ENCODE measurements at places on chromosomes 13 and 19.

DNA sequence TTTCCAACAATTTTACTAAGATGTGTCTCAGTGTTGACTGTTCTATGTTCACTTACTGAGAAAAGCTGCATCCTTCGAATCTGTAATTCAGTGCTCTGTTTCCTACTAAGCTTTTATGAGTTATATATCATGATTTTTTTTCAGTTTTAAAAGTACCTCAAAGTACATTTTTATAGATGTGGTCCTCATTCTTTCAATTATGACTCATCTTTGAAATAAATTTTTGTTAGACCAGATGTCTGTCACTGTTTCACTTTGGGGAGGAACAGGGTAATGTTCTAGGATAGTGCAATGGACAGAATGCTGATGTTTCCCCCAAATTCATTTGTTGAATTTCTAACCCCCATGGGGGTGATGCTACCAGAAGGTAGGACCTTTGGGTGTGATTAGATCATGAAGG lies 74.8 kb downstream of the NALCN start:
- no peak for DNase-seq

- no peak for DNase-seq
Observed at GRCh38 chr13:99949679-99950413, 21.7 kb downstream of the ZIC5 start.

DNA sequence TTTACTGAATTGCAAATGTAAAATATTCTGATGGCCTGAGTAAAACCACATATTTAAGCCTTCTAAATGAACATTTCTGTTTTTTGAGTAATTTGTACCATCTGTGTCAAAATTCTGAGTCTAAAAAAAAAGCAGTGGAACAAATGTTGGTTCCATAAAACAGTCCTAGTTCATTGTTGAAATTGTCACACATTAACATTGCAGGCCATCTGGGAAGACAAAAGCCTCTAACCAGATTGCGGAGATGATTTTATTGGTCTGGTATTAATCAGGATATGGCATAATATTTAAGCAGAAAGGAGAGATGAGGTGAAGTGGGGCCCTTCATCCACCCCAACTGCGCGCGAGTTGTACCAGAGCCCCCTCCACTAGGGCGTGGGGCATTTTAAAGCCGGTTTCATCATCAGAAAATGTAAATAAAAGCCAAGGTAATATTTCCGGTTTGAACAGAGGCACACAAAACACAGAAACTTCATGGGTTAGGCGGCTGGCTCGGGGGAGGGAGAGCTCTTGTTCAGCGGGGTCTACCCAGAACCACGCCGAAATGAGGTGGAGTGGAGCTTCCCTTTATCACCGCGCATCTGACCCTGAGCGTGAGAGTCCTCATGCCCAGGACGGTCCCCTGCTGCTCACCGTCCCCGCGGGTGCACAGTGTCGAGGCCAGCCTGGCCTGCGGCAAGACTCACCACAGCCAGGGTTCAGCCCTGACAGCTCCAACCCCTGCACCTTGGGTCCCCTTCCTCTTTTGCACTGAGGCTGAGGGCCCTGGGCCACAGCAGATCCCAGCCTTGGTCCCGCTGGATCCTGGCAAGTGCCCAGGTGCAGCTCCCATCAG lies 169.2 kb downstream of the URI1 start:
- DNase-seq: no peak

DNA sequence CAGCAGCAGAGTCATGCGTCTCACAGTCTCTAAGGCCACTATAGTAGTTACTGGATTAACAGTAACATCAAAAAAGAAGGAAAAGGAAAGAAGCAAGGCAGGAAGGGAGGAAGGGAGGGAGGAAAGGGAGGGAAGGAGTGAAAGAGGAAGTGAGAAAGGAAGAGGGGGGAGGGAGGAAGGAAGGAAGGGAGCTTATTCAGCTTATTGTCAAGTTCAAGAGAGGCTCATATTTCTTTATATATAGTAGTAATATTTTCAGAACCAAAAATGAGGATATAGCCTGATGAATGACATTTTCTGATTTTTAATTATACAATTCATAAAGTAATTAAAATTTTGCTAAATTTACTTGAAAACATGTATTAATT lies 17.7 kb upstream of the RUBCNL start:
- no peak for DNase-seq

- no peak for DNase-seq
Observed at GRCh38 chr19:5655412-5655811, 24.9 kb downstream of the MICOS13 start.

DNA sequence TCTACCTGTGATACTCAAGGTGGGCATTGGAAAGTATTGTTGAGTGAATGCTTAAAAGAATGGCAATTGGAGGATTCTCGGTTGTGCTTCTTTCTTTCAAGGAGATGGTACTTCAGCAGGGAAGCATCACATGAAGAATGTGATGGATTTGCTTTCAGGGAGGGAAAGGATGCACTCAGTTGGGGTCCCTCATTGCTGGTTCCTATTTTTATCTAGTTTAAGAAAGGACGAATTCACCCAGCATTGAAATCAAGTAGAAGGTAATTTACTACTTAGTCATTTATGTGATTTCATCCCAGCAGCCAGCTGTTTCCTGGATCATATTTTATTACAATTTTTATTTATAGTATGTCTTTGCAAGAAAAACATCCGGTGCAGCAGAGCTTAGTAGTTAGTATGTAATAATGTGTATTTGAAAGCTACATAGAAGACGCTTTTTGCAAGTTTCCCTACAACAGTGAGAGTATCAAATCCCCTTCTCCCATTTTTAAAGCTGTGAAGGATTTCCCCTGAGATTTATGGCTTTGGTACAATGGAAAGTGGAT lies 417.9 kb downstream of the GPC5 start:
- no peak for DNase-seq

Data from SHP77 (cell line).